ENCODE measurements at places on chromosomes 7 and 10. TPM values are rescaled to one million over a fixed set of nuclear protein-coding genes. Genes with fewer than 3 reads are reported as not detected.

The MYPN gene
- 62.2 TPM for total RNA-seq

DNA sequence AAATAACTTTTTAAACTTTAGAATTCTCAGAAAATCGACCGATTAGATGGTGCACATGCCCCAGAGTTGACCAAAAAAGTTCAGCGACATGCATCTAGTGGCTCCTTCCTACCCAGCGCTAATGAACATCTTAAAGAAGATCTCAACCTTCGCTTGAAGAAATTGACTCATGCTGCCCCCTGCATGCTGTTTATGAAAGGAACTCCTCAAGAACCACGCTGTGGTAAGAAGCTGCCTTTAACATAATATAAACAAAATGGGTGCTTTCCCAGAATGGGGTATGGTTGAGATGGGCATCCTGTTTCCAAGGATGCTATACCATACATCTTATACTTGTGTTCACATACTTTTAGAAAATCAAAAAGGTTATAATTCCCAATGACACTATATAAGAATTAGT, 24.6 kb downstream of the GLRX3 start:
- DNase-seq: no peak

GRCh38 chr7:138164804-138165203, 88.5 kb downstream of the AKR1D1 start:
- DNase-seq: no peak

DNA sequence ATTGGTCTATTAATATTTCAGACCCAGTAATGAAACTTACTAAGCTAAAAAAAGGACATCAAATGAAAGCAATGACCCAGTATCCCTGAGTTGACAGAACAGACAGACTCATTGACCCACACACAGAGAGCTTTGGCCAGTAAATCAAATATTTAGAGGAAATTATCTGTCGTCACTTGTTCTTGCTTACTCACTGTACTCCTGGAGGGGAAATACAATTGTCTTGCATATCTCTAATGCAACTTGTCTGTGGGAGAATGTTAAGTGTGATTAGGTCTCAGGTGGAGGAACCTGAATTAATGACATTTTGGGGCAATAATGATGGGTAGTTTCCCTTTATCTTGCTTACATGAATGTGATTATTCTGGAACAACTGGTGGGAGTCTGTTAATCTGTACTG, 80.4 kb downstream of the CUBN start:
- DNase-seq: no peak

GRCh38 chr7:27295236-27295635, 52.6 kb downstream of the EVX1 start:
- DNase-seq: no peak

- no peak for DNase-seq
Measured at GRCh38 chr10:89134963-89135362, 72.2 kb downstream of the CH25H start.

- no peak for DNase-seq
Measured at GRCh38 chr7:98171449-98171848, 39.8 kb upstream of the BHLHA15 start.
